Fibroblast of skin of right biceps (primary cell): ENCODE measurements at places on chromosomes 7 and 10.

GRCh38 chr7:54831046-54831643 lies 72.1 kb upstream of the SEC61G start:
- DNase-seq, result peak; percentile 46

GRCh38 chr10:14074062-14074884 lies 256.5 kb downstream of the FRMD4A start:
- DNase-seq, result peak; percentile 100

DNA sequence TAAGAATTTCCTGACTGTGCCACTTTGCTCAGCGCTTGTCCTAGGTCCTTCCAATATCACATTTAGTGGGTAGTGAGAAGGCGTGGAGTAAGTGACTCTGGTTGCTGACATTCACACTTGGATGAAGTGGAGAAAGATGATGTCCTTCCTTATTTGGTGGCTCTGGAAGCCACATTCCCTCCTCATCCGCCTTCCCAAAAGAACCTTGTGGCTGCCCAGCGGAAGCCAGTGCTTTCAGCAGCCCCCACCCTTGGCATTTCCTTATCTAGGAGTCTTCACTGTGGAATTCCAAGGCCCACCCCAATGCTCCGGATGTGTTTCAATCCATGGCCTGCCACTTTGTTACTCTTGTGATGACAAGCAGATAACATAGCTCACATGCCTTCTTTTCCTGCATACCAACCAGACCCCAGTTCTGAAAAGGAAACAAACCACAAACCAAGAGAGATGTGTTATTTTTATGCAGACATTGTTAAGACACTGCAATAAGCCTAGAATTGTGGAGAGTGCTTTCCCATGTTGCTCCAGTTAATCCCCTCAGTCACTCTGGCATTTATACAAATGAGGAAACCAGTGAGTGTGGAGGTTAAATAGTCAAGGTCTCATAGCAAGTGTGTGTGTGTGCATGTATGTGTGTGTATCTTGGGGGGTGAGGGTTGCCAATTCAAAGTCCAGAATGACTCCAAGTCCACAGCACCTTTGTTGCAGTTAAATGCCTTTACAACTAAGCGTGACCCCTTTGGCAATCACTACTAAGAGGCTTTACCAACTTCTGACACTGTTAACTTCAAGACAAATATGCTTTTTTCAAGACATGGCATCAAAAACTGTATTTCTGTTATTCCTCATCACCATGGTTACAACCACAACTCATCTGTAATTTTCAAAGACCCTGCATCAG lies 10.3 kb upstream of the ANKRD1 start:
- DNase-seq, result peak; percentile 100

DNA sequence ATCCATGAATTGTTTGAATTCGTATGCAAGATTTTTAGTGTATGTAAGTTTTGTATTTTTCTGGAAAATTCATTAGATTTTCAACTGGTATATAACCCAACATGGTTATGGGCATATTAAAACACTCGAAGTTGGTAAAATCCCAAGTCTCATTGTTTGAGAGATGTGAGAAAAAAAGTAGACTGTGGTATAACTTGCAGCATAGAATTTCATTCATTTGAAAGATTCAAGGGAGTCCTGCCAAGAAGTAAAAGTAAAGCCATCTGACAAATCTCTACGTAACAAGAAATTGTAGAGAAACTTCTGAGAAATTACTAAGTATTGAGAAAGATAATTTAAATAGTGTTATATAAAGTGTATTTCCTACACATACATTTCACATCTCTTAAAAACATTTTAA lies 40.2 kb downstream of the SEMA3E start:
- peak; percentile 33 for DNase-seq

DNA sequence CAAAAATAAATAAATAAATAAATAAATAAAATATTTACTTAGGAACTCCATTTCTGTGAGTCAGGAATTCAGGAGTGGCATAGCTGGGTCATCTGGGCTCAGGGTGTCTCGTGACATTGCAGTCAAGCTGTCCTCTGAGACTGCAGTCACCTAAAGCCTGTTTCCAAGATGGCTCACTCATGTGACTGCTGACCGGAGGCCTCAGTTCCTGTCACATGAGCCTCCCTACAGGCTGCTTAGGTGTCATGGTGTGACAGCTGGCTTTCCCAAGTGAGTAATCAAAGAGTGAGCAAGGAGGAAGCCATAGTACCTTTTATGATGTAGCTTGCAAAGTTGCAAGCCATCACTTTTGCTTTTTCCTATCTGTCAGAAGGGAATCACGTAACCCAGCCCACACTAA lies 128.6 kb upstream of the KCTD7 start:
- DNase-seq, result no peak

- no peak for DNase-seq
These were observed 7.8 kb upstream of the BHLHA15 start for GRCh38 chr7:98203261-98203963.

DNA sequence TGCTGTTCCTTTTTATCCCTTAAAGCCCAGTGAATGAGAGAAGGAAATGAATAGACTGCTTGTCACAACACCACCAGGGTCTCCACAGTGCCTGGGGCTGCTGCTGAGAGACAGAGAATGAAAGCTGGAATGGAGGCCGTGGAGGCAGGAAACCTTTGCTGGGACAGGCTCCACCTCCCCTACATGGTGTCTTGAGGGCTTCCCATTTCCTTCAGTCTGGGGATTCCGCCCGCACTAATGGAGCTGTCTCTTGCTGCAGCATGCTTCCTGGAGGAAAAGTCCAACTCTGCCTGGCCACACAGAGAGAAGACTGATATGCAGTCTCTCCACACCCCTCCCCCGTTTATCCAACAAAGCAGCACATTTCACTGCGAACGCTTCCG lies 54.5 kb downstream of the LRRC4 start:
- no peak for DNase-seq

- DNase-seq, result no peak
These were observed 253.2 kb downstream of the POLR1F start for GRCh38 chr7:19455623-19456022.

DNA sequence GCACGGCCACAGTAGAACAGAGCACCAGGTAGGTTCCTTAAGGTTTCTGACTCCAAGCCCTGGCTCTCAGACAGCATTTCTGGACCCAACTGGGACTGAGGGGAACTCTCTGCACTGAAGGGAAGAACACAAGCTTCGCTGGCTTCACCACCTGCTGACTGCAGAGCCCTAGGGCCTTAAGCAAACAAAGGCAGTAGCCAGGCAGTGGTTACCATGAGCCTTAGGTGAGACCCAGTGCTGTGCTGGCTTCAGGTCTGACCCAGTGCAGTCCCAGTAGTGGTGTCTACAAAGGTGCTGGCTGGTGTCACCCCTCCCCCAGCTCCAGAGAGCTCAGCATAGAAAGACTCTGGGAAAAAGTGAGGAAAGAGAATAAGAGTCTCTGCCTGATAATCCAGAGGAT lies 59.5 kb downstream of the SIRT1 start:
- DNase-seq, result no peak

DNA sequence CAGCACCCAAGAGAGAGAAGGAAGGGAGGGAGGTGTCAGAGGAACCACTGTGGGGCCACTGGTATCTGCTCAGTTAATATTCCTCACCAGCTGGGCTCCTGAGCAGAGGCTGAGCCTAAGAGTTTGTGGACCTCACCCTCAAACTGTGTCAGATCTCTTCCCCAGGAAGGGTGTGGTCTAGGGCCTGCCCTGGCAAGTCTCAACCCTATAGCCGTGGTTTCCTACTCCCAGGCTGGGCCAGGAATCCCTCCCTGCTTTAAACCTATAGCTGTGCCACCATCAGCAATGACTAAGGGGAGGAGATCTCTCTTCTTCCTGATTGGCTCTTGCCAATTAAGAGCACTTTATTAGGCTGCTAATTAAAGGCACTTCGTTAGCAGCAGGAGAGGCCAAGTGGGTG lies 29.9 kb downstream of the POLL start:
- no peak for DNase-seq

GRCh38 chr10:43166880-43167497 lies 28.7 kb downstream of the CSGALNACT2 start:
- no peak for DNase-seq

DNA sequence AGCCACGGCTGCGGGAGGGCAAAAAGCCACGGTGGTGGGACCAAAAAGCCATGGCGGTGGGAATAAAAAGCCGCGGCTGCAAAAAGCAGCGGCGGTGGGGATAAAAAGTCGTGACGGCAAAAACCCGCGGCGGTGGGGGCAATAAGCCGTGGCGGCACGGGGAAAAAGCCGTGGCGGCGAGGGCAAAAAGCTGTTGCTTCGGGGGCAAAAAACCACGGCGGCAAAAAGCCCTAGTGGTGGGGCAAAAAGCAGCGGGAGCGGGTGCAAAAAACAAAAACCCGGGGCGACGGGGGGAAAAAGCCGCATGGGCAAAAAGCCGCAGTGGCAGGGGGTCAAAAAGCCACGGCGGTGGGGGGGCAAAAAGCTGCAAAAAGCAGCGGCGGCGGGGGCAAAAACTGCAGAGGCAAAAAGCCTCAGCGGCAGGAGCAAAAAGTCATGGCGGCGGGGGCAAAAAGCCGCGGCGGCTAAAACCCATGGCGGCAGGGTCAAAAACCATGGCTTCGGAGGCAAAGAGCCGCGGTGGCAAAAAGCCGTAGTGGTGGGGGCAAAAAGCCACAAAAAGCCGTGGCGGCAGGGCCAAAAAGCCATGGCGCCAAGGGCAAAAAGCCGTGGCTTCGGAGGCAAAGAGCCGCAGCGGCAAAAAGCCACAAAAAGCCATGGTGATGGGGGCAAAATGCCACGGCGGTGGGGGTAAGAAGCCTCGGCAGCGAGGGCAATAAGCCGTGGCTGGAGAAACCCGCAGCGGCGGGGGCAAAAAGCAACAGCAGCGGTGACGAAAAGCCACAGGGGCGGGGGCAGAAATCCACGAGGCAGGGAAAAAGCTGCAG lies 525.8 kb downstream of the ZNF33B start:
- DNase-seq, result no peak

DNA sequence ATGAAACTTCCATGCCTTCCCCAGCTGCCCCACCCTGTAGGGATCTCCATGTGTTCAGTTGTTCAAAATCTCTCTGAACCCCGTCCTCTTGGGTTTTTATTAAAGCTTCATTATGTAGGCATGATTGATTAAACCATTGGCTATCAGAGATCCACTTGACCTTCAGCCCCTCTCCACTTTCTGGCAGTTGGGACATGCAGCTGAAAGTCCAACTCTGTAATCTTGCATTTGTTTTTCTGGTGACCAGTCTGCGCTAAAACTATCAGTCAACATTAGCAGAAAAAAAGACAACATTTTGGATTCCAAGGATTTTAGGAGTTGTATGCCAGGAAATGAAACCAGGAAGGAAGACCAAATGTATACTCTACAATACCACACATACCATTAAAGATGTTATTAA lies 1115.1 kb downstream of the XPNPEP1 start:
- DNase-seq, result no peak

DNA sequence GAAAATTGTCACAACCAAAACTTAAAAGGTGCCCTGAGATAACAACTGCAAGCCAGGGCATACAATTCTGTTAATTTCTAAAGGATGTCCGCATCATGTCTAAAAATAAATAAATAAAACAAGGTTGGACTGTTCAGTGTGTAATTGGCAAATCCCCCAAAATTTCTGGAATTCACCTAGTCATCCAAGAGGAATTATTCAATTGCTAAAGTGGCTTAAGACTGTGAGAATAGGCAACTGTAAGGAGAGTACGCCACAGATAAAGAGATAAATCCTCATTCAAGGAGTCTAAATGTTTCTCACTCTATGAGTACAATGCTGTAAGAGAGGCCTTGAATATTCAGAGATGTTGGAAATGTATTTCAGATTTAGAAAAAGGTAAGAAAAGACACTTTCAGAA lies 37.2 kb downstream of the PIK3AP1 start:
- peak; percentile 70 for DNase-seq

GRCh38 chr7:46622251-46622650 lies 701.2 kb upstream of the IGFBP3 start:
- no peak for DNase-seq

GRCh38 chr10:121514141-121514865 lies 83.9 kb downstream of the FGFR2 start:
- DNase-seq, result no peak

- peak; percentile 52 for DNase-seq
These were observed 18.8 kb downstream of the BMPR1A start for GRCh38 chr10:86775056-86775869.
